ENCODE measurements at places on chromosomes 2 and 18.

GRCh38 chr2:187549951-187550555 lies 4.2 kb downstream of the TFPI start:
- no peak for DNase-seq

GRCh38 chr18:53991805-53992204 lies 232.7 kb downstream of the MBD2 start:
- DNase-seq = no peak

DNA sequence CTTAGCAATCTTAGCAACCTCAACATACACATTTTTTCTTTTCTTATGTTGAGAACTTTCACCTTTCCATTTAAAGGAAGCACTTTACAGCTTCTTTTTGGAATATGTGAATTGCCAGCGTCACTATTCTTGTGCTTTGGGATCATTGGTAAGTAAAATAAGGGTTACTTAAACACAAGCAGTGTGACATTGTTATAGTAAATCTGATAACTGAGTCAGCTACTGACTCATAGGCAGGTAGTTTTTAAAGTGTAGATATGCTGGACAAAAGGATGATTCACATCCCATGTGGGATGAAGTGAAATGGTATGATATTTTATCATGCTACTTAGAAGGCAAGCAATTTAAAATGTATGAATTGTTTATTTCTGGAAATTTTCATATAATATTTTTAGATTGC lies 637.2 kb downstream of the DCDC2C start:
- DNase-seq = no peak

DNA sequence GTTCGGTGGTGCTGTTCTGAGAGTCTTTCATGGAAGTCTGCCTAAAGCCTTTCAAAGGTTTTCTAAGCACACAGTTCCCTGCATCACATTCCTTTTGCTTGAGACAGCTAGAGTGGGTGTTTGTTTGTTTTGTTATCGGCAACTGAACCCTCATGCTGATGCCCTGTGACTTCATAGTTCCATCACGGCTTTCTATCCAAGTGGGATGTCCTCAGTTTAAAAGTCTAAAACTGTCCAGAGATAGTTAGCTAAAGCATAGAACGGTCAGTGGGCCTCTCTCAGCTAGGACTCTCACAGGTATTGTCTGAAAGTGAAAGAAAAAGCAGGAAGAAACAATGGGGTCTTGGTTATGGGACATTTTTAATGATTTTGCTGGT lies 337.3 kb downstream of the OSR1 start:
- DNase-seq = no peak

GRCh38 chr2:126672980-126673605 lies 17.1 kb downstream of the GYPC start:
- no peak for DNase-seq

- no peak for DNase-seq
These were observed 31.5 kb upstream of the REG3A start for GRCh38 chr2:79191081-79191480.

- DNase-seq = no peak
These were observed 640.9 kb upstream of the SETBP1 start for GRCh38 chr18:44039826-44040225.

DNA sequence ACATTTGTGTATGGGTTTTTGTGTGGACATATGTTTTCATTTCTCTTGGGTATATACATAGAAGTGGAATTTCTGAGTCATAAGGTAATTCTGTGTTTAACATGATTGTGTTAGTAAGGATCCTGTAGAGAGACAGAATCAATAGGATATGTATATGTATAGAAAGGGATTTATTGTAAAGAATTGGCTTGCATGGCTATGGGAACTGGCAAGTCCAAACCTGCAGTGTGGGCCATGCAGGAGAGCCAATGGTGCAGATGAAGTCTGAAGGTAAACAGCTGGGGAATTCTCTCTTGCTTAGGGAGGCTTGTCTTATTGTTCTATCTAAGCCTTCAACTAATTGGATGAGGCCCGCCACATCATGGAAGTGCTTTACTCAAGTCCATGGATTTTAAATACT lies 39.2 kb upstream of the IL1R2 start:
- DNase-seq = no peak

- no peak for DNase-seq
These were observed 71.4 kb upstream of the TMEM87B start for GRCh38 chr2:111983478-111984212.

- no peak for DNase-seq
These were observed 15.5 kb upstream of the ATG16L1 start for GRCh38 chr2:233235977-233236376.

DNA sequence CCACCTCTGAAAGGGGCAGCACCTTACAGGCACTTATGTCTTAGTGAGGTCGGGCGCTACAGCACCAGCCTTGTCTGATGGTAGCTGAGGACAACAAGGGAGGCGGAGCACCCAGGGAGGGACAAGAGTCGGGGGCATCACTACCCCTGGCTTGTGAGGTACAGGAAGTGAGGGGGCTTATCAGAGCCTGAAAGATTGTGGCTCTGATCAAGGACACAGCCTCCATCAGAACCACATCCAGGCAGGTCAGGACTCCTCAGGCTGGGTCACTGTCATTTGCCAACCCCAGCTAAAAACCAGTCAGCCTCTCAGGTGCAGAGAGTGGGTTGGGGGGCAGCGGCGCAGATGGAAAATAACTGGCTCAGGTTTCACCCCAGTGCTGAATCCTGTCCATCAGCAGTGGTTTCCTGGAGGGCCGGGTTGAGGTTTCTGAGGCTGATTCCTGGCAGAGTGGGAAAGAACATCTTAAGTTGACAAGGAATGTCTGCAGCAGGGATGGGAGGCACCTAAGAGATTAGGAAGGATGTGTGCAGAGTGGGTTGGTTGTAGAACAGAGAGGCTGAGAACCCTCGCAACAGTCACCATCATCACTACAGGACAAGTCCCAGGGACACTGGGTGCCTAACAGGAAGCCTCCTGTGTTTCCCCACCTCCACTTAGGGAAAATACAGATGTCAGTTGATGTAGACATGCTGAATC lies 45.3 kb downstream of the FBLN7 start:
- peak; percentile 44 for DNase-seq

DNA sequence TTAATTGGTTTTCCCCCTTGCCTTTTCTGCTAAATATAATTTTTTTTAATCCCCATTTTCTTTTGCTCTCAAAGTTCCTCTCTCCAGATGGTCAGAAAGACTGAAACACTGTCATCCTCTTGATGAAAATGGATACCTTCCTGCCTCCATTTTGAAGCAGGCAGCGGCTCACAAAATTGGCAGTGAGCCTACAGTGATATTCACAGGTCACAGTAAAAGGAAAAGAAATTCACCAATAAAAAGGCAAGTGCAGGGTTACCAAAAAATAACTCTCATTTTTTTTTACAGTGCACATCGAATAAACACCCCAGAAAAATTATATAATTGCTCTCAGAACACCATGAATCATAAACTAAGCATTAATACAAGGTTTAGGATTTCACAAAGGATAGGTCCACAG lies 307.5 kb downstream of the TCF4 start:
- DNase-seq = no peak
